Mucosa of descending colon (tissue), 3 donors: ENCODE measurements at places on chromosomes 2 and 18. TPM values are rescaled to one million over a fixed set of nuclear protein-coding genes. Genes with fewer than 3 reads are reported as not detected.

Gene SCN2A
- total RNA-seq: 0.23 TPM

DNA sequence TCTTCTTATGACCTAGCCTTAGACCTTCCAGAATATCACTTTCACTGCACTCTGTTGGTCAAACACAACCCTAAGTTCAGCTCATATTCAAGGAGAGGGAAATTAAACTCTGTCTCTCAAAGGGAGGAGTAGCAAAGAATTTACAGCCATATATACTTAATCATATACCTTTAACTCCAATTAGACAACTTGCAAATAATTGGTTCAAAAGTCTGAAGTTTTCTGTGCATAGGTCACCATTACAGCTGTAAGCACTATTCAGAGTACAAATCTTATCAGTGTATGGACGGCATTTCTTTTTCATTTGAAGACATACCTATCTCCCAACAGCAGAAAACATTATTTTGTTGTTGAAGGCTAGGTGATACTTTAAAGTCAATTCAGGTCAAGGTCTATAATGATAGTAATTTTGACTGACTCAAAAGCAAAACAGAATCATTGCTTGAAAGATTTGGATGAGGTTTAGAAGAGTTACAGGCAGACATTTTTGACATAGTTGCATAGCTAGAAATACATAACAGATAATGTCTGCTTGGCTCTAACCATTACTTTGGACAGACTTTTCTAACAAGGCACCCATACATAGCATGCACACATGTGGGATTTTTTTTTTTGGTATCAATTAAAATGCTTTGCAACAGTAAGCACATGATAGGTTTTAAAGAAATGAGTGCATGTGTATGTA, 131.5 kb downstream of the CPS1 start:
- DNase-seq: no peak

GRCh38 chr2:215052404-215052803, 86.0 kb downstream of the ABCA12 start:
- DNase-seq: no peak

DNA sequence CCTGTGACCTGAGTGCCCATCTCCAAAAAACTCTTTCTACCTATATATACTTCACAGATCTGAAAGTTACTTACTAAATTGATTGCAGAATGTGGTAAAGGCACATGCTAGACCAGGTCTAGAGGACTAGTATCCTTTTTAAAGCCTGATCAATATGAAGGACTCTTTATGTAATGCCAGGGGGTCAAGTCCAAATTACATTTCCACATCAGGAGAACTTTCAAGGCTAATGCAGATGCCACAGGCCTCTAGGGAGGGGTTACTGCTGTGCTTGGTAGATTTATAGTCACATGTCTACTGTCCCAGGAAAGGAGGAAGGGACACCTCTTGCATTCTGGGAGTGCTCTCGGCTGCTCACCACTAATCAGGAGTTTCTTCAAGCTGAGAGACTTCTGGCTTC, 118.4 kb upstream of the NOSTRIN start:
- no peak for DNase-seq

Gene PFN4
- total RNA-seq: not detected

- DNase-seq: no peak
These were observed 351.6 kb downstream of the PTPRM start for GRCh38 chr18:7918701-7919100.

GRCh38 chr2:42581257-42581656, 12.8 kb downstream of the MTA3 start:
- DNase-seq: no peak

Gene C2orf78
- not detected for total RNA-seq

DNA sequence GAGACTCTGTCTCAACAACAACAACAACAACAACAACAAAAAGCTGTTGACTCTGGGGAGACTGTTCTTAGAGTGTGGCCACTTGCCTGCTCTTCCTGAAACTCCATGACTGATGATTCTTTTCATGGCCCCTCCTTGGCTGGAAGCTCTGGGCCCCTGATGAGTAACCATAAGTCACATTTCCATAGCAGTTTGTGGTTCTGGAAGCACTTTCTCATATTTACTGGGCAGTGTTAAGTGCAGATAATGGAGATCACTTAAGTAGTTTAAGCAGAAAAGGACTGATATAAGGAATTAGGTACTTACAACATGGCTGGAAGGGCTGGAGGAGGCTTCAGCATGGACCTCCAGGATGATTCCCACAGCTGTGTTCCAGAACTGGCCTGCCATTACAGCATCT, 147.3 kb upstream of the DLX2 start:
- DNase-seq: no peak

DNA sequence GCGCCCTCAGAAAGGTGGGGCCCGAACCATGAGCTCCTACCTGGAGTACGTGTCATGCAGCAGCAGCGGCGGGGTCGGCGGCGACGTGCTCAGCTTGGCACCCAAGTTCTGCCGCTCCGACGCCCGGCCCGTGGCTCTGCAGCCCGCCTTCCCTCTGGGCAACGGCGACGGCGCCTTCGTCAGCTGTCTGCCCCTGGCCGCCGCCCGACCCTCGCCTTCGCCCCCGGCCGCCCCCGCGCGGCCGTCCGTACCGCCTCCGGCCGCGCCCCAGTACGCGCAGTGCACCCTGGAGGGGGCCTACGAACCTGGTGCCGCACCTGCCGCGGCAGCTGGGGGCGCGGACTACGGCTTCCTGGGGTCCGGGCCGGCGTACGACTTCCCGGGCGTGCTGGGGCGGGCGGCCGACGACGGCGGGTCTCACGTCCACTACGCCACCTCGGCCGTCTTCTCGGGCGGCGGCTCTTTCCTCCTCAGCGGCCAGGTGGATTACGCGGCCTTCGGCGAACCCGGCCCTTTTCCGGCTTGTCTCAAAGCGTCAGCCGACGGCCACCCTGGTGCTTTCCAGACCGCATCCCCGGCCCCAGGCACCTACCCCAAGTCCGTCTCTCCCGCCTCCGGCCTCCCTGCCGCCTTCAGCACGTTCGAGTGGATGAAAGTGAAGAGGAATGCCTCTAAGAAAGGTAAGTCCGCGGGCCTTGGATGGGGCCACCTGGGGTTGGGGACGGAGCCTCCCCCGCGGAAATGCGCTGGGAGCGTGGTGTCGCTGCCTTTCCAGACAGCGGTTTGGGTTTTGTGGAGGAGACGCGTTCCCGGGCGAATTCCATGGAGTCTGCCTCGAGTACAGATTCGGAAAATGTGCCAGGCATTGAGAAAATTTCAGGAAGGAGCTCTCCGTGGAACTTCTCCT, 559 bp downstream of the HOXD1 start:
- peak; percentile 75 for DNase-seq

Gene FBLN7
- total RNA-seq: 2.2 TPM

DNA sequence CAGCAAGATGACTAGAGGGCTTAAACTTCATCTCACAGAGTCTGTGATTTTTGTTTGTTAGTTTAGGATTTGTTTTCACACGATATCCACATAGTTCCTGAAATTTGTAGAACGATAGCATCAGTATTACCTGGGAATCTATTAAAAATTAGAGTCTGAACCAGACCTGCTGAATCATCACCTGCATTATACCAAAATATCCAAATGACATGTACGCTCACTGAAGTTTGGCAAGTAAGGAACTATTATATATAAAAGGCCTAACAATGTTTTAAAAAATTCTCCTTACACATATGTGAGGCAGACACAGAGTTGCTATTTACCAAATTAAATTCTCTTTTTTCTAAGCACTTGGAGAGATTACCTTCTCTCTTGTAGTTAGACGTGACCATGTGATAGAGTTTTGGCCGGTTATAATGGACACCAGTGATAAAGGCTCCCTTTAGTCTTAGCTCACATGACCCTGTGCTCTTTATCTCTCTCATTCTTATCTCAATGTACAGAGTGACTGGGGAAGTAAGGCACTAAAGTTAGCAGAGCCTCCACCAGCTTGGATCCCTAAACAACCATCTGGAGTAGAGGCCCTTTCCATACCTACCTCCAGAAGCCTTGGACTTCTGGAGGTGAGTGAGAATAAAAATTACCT, 363.1 kb downstream of the DSC3 start:
- DNase-seq: no peak

DNA sequence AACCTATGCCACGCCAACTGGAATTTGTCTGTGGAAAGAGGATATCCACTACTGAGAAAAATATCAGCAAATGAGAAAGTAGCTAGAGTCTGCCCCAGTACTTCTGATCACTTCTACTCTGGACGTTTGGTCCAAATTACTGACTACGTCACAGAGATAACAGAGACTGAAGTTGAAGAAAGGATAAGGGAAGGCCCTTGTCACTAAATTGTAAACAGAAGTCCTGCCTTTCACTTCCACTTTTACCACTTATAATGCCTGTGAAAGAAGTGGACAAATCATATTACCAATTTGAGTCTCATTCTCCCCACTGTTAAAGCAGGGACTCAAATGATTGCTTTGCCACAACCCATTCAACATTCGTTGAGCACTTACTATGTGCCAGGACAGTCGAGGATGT, 173.9 kb upstream of the ERBB4 start:
- DNase-seq: no peak

DNA sequence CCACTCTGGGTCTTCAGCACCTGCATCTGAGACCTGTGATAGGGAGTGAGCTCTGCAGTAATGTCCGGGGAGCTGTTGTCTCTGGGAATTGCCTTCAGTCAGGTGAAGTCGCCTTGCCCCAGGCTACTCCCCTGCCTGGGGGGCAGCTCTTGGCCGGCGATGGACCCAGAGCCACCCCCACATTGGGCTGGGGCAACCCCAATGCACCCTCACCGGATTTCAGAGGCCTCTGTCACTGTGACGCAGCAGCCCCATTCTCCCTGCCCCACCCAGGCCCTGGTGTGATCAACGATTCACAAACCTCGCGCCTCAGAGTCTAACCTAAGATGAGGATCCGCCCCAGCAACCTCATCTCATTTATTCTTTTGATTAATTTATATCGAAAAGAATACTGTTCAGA, 303.6 kb downstream of the NDUFA10 start:
- no peak for DNase-seq

Gene ANKRD62
- total RNA-seq: 1.8 TPM

Gene SERPINB3
- total RNA-seq: not detected

GRCh38 chr2:128237081-128237534, 81.6 kb downstream of the HS6ST1 start:
- DNase-seq: no peak

DNA sequence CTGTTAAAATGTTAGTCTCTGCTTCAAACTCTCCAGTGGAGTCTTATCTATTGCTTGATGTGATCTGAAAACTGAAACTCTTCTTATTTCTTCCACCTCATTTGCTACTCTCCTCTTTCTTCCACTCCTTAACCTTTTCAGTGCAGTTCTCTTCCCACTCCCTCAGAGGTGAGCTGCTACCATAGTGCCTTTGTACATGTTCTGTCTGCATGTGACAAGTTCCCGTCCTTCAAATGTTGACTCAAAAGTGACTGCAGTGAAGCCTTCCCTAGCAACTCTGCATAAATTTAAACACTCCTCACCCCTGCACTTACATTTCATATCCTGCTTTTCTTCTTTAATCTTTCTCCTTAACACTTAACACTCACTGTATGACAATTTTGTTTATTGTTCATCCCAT, 12.1 kb downstream of the SGO2 start:
- no peak for DNase-seq

Gene LIMS4
- 0.93 TPM for total RNA-seq

GRCh38 chr2:188969651-188970050, 4.5 kb upstream of the COL3A1 start:
- no peak for DNase-seq

- DNase-seq: no peak
These were observed 45.7 kb downstream of the RALB start for GRCh38 chr2:120298173-120298835.

DNA sequence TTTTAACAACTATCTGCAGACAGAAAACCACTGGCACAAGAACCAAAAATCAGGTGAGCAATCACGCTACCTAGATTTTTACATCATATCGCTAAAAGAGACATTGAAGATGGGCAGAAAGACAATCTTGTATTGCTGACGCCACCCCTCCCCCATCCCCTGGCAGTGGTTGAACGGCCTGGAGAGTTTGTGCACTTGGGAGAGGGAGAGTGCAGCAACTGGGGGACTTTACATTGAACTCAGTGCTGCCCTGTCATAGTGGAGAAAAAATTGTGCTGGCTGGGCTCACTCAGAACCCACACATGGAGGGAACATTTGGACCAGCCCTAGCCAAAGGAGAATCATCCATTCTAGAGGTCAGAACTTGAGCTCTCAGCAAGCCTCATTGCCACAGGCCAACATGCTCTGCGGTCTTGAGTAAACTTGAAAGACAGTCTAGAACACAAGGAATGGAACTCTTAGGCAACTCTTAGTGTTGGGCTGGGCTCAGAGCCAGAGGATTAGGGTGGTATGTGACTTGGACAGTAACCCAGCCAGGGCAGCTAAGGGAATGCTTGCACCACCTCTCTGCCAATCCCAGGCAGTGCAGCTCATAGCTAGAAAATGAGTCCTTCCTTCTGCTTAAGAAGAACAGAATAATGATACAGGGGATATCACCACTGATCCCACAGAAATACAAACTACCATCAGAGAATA, 220.0 kb upstream of the CYP26B1 start:
- peak; percentile 15 for DNase-seq
